ENCODE measurements at places on chromosomes 3 and 15.

GRCh38 chr3:177495566-177495965, 298.3 kb upstream of the TBL1XR1 start:
- DNase-seq, result no peak

DNA sequence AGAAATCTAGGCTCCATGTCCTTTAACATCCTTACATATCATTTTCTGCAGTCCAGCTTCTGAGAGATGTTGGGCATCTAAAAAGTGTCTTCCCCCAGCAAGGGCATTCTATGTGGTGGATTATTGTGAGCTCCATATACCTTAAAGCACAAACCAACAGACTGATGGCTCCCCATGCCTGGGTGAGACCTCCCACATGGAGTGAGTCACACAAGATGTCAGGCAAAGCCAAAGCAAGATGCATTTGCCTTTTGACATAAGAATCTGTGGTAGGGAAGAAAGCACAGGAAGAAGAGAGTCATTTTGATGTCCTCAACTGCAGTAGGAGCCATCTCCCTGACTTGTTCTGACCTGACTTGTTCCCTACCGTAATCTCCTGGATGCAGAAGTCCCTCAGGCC, 238.7 kb upstream of the EIF1B start:
- no peak for DNase-seq

GRCh38 chr3:177607589-177607988, 410.3 kb upstream of the TBL1XR1 start:
- DNase-seq, result no peak

GRCh38 chr3:12287727-12288181, 1.1 kb upstream of the PPARG start:
- peak; percentile 57 for DNase-seq
